ENCODE measurements at places on chromosomes 12 and 14.

DNA sequence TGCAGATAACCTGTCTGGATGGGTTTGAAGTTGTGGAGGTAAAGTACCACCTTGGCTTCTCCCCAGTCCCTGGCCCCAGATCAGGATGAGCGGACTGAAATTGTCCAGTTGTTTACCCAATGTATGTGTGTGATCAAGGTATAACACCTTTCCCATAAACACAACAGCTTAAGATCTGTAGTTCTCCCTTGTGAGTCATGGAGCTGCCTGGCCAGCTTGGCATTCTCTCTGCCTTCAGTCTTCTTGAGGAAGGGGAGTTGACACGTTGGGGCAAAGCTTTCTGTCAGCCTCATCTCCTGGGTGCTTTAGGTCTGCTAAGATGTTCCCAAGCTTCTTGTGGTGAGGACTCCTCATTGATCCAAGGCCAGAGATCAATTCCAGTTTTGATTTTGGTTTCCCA lies 6.1 kb downstream of the C1S start:
- DNase-seq = no peak

DNA sequence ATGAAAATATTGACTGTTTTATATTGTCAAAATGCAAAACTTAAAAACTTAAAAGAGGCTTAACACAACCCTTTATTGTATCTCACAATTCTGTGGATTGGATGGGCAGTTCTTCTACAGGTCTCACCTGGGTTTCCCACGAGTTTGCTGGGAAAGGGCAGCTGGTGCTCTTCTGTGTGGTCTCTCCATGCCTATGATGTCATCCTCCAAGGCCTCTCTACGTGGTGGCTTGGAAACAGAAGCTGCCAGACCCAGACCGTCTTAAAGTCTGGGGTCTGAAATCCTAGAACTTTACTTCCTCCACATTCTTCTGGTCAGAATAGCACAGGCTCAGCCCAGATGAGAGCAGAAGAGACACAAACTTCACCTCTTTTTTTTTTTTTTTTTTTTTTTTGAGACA lies 36.5 kb upstream of the KICS2 start:
- no peak for DNase-seq

DNA sequence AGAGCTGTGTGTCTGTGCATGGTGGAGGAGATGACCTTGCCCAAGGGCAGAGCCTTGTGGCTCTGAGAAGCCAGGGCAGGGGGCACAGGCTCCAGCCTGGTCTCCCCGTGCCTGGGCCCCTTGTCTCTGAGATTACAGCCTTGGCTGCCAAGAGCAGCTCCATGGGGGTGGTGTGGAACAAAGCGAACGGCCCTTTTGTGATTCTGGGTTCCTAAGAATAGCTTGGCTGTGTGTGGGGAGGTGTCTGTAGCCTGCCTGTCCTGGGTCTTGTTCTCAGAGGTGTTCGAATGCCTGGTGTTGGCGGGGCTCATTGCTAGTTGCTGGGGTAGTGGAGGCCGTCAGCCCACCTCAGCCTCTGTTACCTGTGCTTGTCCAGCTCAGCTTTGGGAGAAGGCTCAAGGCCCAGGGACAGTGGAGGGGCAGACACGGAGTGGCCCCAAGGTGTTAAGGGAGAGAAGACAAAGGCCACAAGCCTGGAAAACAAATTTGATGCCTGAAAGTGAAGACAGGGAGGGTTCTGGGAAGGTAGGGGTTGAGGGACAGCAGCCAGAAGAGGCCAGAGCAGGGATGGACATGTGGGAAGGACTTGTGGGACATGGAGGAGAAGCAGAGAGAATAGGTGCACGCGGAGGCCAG lies 7.4 kb upstream of the MYH7 start:
- no peak for DNase-seq

DNA sequence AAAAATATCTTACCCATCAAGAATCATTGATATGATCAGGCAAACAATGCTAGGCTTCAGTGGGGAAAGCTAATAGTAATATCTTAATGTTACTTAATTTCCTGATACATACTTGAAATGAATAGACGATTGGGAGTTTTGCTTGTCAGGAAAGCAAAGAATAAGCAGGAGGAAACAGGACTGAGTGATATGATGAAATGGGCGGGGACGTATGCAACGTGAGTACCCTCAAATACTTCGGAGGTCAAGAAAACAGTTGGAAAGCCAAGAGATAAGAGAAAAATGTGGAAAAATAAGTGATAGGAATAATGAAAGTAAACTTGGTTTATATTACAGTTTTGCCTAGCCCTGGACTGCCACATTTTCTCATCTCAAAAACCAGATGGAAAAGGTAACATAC lies 49.2 kb downstream of the METTL25 start:
- DNase-seq = no peak

DNA sequence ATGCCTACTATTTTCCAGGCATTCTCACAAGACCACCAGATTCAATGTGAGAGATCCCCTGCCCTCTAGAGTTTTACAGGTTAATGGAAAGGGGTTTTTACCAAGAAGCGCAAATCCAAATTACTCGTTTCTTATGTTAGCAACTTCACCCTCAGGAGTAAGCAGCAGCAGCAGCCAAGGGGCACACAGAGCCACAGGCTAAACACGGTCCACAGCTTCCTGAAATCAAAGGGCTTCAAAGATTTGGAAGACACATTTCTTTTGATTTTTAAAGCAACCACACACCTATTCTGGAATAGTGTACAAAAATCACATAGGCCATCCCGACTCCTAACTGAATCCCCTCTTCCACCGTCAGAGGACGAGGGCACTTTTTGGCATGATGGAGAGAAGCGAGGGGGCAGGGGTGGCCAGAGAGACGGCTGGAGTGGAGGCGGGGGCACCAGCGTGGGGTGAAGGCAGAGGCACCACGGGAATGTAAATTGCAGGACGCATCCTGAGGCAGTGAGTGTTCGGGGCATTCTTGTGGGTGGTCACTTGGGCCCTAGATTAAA lies 107.0 kb downstream of the ARF6 start:
- DNase-seq = no peak

GRCh38 chr14:94612580-94613554 lies 676 bp downstream of the SERPINA3 start:
- DNase-seq = no peak

DNA sequence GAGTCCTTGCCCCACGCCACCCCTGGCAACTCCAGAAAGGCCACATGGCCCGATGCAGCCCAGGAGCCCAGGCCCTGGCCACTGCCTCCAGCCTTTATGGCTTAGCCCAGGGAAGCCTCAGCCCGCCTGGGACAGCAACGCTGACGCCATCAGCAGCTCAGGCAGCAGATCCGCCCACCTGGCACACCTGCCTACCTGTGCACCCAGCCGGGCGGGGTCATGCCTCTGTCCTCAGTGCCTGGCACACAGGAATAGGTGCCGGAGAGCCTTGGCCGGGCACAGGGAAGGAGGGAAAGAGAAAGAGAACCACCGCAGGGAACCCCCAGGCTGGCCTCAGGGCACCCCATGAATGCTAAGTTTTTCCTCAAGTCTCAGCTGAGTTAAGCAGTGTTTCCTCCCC lies 21.1 kb downstream of the BEGAIN start:
- DNase-seq = peak; percentile 96

DNA sequence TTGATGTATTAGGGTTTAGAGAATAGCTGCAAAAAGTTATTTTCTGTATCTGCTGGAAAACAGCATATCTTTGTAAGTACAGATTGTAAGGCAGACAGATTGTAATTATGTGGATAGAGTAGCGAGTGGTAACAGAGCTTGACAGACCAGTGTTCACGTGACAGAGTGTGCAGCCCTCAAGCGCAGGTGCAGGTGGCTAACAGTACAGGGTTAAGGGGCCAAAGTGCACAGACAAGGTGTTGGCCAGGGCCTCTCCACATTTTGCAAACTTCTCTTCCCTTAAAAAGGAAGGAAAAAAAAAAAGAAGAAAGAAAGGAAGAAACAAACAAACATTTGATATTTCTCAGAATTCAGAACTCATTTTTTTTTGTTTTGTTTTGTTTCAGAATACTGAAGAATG lies 25.2 kb upstream of the KLHL42 start:
- DNase-seq = peak; percentile 31

- DNase-seq = no peak
These were observed 904 bp downstream of the CACNA1C start for GRCh38 chr12:2053691-2054090.

DNA sequence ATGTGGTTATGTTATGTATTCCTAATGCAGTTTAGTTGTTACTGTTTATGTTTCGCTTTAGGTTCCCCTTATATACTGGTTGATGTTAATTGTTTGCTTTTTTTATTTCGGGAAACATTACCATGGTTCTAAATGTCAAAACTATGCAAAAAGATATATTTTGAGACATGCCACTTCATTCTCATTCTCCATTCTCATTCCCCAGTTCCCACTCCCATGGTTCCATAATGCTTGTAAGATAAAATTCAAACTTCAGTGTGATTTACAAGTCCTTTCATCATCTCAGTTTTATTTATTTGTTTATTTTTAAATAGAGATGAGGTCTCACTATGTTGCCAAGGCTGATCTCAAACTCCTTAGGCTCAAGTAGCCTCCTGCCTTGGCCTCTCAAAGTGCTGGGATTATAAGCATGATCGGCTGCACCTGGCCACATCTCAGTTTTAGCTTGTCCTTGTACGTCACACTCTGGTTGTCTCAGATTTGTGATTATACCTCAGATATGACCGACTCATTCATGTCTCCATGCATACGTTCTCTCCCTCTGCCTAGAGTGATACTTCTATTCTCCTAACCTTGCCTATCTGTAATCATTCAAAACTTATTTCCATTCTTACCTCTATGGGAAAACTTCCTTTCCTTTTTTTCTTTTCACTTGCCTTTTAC lies 407.8 kb upstream of the RGS6 start:
- DNase-seq = no peak

GRCh38 chr14:67703997-67704396 lies 2.3 kb downstream of the RDH12 start:
- DNase-seq = no peak

DNA sequence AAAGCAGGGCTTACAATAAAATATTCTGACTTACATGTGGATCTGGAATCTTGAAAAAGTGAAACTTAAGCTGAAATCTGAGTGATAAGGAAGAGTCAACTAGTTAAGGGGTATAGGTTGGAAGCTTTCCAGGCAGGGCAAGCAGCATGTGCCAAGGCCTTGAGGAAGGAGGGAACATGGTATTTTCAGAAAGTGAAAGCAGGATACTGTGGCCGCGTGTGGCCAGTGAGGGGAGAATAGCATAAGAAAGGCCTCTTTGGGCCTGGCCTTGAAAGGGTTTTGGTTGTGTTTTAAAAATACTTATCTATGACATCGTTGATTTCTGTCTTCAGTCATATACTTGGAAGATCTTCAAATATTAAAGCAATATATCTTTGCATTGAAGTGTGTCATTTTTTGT lies 213.4 kb downstream of the AKAP6 start:
- DNase-seq = peak; percentile 13

DNA sequence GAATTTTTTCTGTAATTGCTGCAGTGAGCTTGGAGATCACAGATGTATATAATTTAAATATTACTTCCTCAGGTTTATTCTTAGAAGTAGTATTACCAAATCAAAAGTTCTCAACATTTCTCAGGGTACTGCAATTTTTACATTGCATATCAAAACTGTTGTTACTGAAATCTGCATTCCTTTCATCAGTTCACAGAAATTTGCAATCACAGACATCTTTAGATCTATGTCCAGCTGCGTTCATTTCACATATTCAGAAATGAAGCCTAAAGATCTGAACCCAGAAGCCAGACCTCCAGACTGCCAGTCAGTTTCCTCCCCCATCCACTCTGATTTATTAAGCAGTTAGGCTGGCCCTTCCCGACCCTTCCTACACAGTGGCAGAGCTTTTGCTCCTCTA lies 18.2 kb upstream of the IFT81 start:
- DNase-seq = no peak

GRCh38 chr12:11635341-11635740 lies 14.1 kb upstream of the ETV6 start:
- DNase-seq = no peak

GRCh38 chr14:100762901-100763300 lies 36.2 kb downstream of the DLK1 start:
- no peak for DNase-seq

GRCh38 chr12:53652366-53652765 lies 23.5 kb downstream of the ATP5MC2 start:
- no peak for DNase-seq

GRCh38 chr14:23109769-23110168 lies 5.0 kb upstream of the CIROP start:
- DNase-seq = no peak

- no peak for DNase-seq
These were observed 1.4 kb upstream of the PKP2 start for GRCh38 chr12:32897687-32898573.

DNA sequence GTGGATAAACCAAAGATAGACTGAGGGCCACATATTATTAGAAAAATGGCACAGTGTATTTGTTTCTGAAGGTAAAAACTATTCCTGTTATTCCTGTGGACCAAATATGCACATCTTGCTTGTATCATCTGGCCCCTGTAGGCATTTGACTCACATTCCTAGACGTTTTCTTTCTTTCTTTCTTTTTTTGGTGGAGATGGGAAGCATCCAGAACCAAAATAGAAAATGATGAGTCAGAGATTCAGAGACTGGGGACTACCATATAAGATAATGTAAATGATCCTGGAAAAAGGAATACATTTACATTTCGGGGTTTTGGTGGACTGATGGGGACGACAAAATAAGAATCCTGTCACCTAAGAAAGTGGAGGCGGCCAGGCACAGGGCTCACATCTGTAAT lies 24.2 kb downstream of the TRIM9 start:
- DNase-seq = no peak

DNA sequence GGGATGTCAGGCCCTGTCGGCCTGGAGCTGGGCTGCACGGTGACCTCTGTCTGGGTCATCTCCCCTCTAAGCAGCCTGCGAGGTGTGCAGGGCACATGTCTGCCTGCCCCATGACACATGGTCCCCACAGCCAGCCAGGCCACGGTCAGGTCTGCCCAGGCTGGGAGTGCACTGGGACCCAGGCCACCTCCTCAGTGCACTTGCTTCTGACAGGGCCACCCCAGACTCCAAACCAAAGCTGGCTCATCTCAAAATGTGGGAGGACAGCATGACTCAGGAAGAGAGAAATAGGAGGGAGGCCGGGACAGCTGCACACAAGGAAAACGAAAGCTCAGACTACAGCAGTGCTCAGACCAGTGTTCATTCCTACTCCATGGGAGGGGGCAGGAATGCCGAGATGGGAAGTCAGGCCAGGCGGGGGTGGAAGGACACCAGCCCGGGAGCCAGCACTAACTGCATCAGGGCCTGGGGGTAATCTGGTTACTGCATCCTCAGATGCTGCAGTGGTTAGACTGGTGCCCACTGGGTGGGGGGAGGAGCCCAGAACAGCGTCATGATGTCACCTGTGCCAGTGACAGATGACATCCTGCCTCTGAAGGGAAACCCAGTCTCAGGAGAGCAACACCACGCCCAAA lies 4.0 kb downstream of the P2RX2 start:
- no peak for DNase-seq

- DNase-seq = no peak
These were observed 581 bp downstream of the LRRC10 start for GRCh38 chr12:69610126-69610525.

DNA sequence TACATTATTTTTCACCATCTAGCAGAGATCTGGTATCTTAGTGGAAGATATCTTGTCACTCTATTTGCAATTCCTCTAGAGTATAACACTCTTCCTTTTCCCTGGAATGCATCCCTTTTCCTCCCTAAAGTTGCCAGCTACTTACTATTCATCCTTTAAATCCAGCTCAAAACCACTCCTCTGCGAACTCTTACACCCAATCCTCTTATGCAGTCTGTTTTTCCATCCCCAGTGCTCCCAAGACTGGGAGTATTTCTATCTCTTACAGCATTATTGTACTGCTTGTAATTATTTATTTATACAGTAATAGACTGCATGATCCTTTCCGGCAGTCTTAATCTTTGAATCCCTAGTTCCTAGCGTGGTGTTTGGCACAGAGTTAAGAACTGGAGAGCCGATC lies 2.9 kb upstream of the SRGAP1 start:
- no peak for DNase-seq

- DNase-seq = no peak
These were observed 522.5 kb downstream of the VRK1 start for GRCh38 chr14:97319691-97320090.

Measured in body of pancreas (tissue), 4 donors.